ENCODE measurements at places on chromosomes 2 and 18. TPM values are rescaled to one million over a fixed set of nuclear protein-coding genes. Genes with fewer than 3 reads are reported as not detected.
A peak's percentile ranks its signal among the peaks of the same experiment; 100 is the strongest.

DNA sequence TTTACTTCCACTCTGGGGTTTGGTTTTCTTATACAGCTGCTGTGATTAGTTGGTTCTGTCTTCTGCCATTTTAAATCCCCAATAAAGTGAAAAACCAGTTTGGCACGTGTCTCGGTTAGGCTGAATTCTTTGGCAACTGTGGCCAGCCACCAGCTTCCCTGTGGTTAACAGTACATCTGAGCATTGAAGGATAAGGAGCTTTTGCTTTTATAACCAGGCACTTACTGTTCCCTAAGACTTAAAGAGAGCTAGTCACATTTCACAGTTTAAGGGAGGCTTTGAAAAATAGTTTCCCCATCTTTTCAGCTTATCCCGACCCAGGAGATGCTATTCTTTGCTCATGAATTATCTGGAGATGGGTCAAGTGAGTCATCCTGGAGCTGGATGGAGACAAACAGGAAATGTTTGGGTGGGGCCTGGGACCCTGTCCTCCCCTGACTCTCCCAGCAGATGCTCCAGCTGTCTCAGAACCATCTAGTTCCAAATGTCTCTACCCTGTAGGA is 57.3 kb upstream of the EML6 start:
- H3K27me3 ChIP-seq = no peaks in the 10 kb centered on the region

Gene CNRIP1
- 58.1 TPM for total RNA-seq

GRCh38 chr2:74554820-74555531 is 456 bp downstream of the DOK1 start:
- peaks cover 12% of the 10 kb centered on the region for H3K4me1 ChIP-seq
- DNase-seq = peak; percentile 52
- H3K27ac ChIP-seq = peak overlapping the region; percentile 84
- peak overlapping the region; percentile 59 for H3K4me3 ChIP-seq
- H3K36me3 ChIP-seq = no peaks in the 10 kb centered on the region

GRCh38 chr2:70340075-70340474 is 38.2 kb upstream of the FAM136A start:
- no peak for DNase-seq
- no peak overlapping the region for H3K4me3 ChIP-seq
- no peaks in the 10 kb centered on the region for H3K27me3 ChIP-seq
- H3K36me3 ChIP-seq = no peaks in the 10 kb centered on the region

GRCh38 chr2:171432969-171433762 is 624 bp downstream of the METTL8 start:
- DNase-seq = no peak
- no peaks in the 10 kb centered on the region for H3K27me3 ChIP-seq
- H3K27ac ChIP-seq = peak overlapping the region; percentile 88
- H3K4me1 ChIP-seq = no peaks in the 10 kb centered on the region

DNA sequence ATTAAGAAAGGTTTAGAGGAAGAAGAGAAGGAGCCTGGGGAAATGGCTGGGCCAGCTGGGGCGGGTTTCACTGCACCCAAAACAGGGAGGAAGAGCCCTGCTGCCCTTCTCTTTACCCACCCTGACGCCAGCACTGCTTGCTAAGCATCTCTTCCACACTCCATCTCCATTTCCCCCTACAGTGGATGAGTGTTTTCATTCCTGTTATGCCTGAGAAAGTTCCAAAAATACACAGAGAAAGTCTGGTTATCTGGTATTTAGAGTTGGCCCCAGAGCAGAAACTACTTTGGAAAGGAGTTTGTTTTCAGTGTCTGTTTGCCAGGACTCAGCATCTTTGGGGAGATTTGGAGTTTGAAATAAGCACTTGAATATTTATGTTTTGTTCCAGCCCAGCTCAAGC is 451.0 kb downstream of the SLC4A3 start:
- H3K27me3 ChIP-seq = no peaks in the 10 kb centered on the region
- H3K36me3 ChIP-seq = no peaks in the 10 kb centered on the region
- H3K4me1 ChIP-seq = no peaks in the 10 kb centered on the region
- no peak overlapping the region for H3K4me3 ChIP-seq

Gene FSHR
- total RNA-seq = not detected

Gene LAMA3
- 46.5 TPM for total RNA-seq

DNA sequence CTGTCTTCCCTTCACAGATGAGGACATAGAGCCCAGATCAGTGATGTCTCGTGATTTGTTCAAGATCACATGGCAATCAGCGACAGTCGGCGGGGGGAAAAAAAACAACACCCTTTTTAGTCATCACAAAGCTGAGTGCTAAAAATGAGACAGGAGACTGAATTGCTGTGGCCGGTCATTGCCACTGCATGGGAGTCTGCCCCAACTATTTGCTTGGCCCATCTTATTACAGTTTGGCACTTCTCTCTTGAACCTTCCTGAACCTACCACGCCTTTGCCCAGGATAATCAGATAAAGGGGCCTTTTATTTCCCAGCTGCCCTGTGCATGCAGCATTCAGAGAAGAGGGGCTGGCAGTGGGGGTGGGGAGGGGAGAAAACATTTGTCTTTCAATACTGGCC is 42.7 kb downstream of the SETBP1 start:
- no peaks in the 10 kb centered on the region for H3K36me3 ChIP-seq
- H3K4me3 ChIP-seq = no peak overlapping the region
- H3K27me3 ChIP-seq = no peaks in the 10 kb centered on the region
- no peak for DNase-seq
- peaks cover 8% of the 10 kb centered on the region for H3K4me1 ChIP-seq

DNA sequence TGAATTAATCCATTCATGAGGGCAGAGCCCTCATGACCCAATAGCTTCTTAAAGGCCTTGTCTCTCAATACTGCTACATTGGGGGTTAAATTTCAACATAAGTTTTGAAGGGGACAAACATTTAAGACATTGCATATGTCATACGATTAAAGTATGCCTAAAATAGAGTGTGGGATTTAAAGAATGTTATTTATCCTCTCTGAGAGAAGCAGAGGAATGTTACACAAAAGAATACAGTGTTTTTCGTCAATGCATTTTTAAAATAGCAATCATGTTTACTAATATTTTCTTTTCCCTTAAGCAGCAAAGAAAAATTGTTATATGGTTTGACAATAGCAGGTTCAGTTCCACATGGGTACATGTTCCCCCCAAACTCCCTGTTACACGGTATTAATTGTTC is 363.1 kb downstream of the NUP35 start:
- H3K4me3 ChIP-seq = no peak overlapping the region
- no peaks in the 10 kb centered on the region for H3K4me1 ChIP-seq
- H3K27me3 ChIP-seq = no peaks in the 10 kb centered on the region
- no peak overlapping the region for H3K27ac ChIP-seq
- DNase-seq = no peak

Gene NIF3L1
- total RNA-seq = 78.2 TPM

DNA sequence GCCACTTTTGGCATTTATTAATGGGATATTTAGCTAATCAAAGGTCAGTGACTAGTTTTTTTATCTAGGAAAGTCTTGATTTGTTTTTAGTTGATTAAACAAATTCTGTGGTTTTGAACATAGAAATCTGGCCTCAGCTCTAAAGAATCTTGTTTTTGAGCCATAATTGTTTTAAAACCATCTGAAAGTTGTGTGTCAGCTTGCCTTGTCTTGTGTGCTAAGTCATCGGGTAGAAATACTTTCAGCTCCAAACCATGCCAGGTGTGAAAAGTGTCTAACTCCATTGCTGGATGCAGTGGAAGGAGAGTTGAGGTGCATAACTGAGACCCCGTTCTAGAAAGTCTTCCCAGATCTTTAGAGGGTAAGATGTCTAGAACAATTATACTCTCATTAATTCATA is 22.7 kb downstream of the FARP2 start:
- H3K4me1 ChIP-seq = no peaks in the 10 kb centered on the region
- H3K4me3 ChIP-seq = no peak overlapping the region
- H3K27me3 ChIP-seq = no peaks in the 10 kb centered on the region
- H3K36me3 ChIP-seq = no peaks in the 10 kb centered on the region
- H3K27ac ChIP-seq = peak overlapping the region; percentile 43

- H3K4me1 ChIP-seq = no peaks in the 10 kb centered on the region
- H3K4me3 ChIP-seq = no peak overlapping the region
- H3K27me3 ChIP-seq = no peaks in the 10 kb centered on the region
Observed at GRCh38 chr2:180205621-180206235, 198.6 kb upstream of the CWC22 start.

DNA sequence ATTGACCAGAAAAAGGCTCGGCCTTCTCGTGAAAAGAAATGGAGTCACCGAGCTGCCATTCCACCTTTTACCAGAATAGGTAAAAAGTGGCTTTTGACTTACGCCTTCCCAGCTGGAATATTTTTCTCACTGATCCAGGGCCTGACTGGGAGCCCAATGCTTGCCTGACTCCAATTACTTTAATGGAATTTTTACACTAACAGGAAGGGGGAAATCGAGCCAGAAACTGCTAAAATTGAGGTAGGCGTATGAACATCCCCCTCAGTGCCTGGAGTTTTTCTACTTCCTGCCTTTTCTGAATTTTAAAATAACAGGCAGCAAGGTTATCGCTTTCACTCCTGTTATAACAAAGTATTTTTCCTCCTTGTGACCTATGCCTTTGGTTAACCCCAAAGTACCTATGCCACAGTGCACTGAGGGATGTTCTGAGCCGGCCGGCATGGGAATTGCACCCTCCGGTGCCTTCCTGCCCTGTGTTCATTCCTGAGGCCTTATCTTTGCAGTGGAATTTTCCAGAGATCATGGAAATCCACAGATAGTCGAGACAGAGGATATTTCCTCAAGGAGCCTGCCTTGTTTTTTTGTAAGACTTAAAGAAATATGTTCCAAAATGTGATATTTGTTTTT is 18.3 kb upstream of the RPL31 start:
- H3K4me1 ChIP-seq = no peaks in the 10 kb centered on the region
- no peaks in the 10 kb centered on the region for H3K27me3 ChIP-seq
- DNase-seq = no peak
- no peak overlapping the region for H3K4me3 ChIP-seq
- H3K27ac ChIP-seq = peak overlapping the region; percentile 59

Gene ANKRD30BL
- total RNA-seq = 1.2 TPM

Gene TTN
- 1.8 TPM for total RNA-seq

DNA sequence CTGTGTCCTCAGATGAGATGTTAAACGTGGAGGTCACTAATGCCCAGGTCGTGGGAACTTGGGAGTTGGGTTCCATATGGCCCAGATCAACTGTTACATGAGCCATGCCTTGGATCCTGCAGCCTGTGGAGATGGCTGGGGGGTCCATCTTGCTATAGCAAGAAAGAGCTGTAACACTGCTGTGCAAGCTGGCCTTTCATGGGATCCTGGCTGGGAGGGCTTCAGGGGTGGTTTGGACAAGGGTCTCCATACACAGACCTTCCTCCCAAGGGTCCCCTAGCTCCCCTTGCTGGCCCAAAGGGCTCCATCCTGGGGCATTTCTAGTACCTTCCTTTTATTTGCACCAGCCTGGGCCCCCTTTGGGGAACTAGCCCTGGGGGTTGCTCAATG is 337.7 kb downstream of the DYSF start:
- no peaks in the 10 kb centered on the region for H3K27me3 ChIP-seq
- no peak overlapping the region for H3K27ac ChIP-seq
- no peak for DNase-seq

Gene SERPINB3
- total RNA-seq = not detected

GRCh38 chr2:241801611-241802420 is 7.2 kb upstream of the NEU4 start:
- no peaks in the 10 kb centered on the region for H3K36me3 ChIP-seq
- no peaks in the 10 kb centered on the region for H3K27me3 ChIP-seq
- no peak overlapping the region for H3K27ac ChIP-seq

Gene AOX1
- total RNA-seq = 13.8 TPM

- no peak overlapping the region for H3K27ac ChIP-seq
- no peaks in the 10 kb centered on the region for H3K36me3 ChIP-seq
- no peaks in the 10 kb centered on the region for H3K27me3 ChIP-seq
- DNase-seq = no peak
Observed at GRCh38 chr2:98416383-98417159, 28.1 kb upstream of the INPP4A start.

Gene STPG4
- total RNA-seq = 1.0 TPM

Gene FER1L5
- total RNA-seq = not detected

- H3K27me3 ChIP-seq = no peaks in the 10 kb centered on the region
- no peaks in the 10 kb centered on the region for H3K36me3 ChIP-seq
- no peak for DNase-seq
- H3K4me3 ChIP-seq = no peak overlapping the region
Observed at GRCh38 chr2:215594766-215595165, 158.9 kb upstream of the FN1 start.

DNA sequence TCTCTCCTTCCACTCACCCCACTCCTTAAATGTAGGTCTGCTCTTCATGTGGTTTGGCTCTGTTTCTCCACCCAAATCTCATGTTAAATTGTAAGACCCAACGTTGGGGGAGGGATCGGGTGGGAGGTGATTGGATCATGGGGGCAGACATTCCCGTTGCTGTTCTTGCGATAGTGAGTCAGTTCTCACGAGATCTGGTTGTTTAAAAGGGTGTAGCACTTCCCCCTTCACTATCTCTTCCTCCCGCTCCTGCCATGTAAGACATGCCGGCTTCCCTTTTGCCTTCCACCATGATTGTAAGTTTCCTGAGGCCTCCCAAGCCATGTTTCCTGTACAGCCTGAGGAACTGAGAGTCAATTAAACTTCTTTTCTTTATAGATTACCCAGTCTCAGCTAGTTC is 1044.5 kb upstream of the POU3F3 start:
- H3K36me3 ChIP-seq = no peaks in the 10 kb centered on the region
- no peaks in the 10 kb centered on the region for H3K4me1 ChIP-seq
- no peak for DNase-seq
- no peak overlapping the region for H3K4me3 ChIP-seq
- H3K27ac ChIP-seq = no peak overlapping the region

Gene NIFK
- total RNA-seq = 23.6 TPM

DNA sequence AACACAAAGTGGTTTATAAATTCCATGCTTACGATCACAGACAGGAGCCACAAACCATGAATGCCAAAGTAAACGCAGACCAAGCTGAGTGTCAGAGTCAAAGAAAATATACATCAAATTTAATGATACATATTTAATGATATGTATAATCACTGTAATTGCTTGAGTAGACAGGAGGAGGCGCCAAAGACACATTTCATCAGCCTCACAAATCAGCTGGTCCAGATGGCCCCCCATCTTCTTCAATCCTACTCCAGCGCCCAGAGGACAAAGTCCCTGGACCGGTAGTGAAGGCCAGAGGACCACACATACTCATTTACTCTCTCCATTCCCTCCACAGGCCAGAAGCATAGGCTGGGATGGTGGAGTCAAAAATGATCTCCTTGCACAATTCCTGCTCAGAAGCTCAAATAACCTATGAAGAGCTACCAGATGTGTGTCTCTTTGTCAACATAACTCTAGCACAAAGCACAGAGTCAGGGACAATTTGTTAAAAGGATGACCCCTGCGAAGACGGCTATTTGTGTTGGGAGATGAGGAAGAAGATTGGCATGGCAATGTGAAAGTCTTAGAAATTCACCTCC is 149.3 kb upstream of the PGAP1 start:
- no peaks in the 10 kb centered on the region for H3K27me3 ChIP-seq
- no peaks in the 10 kb centered on the region for H3K4me1 ChIP-seq
- no peak overlapping the region for H3K27ac ChIP-seq
- no peaks in the 10 kb centered on the region for H3K36me3 ChIP-seq

DNA sequence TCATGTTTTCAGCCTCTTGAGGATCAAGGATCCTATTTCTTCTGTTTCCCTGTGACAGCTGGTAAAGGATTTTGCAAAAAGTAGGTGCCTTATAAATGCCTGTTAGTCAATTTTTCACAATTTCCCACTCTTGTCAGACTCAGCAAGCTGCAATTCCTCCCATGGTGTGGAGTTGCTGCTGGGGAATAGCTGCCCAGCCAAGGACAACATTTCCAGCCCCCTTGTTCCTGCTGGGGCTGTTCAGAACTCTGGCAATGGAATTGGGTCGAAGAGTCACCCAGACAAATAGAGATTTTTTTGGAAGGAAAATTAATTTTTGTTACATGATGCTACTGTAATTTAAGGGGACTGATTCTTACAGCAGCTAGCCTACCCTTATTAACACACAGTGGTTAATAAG is 43.7 kb downstream of the FSHR start:
- H3K27me3 ChIP-seq = no peaks in the 10 kb centered on the region
- DNase-seq = no peak
- H3K27ac ChIP-seq = no peak overlapping the region
- H3K4me3 ChIP-seq = no peak overlapping the region

Data from uterus (tissue), 4 donors.